Left ventricle myocardium superior (tissue), 1 donor: ENCODE measurements at places on chromosomes 1 and 21.

- DNase-seq = no peak
Measured at GRCh38 chr1:65214340-65215027, 66.5 kb downstream of the AK4 start.

DNA sequence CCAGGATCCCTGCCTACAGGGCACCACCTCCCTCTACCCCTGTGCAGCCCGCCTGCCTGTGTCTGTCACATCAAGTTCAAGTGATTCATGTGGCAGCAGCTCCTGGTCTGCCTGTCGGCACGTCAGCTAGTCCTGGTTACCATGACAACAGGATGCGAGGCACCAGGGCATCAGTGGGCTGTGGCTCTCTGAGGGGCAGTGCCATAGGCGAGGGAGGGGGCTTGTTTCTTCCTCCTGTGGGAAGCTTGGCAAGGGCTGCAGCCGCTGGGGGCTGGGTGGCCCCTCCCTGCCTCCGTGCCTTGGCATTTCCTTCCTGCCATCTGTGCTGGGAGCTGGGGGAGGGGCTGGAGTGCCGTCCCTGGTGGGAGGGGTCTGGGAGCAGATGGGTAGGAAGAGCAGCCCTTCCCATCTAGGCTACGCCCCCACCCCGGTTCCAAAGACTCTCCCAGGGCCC lies 43.1 kb downstream of the FOXO6 start:
- no peak for DNase-seq

DNA sequence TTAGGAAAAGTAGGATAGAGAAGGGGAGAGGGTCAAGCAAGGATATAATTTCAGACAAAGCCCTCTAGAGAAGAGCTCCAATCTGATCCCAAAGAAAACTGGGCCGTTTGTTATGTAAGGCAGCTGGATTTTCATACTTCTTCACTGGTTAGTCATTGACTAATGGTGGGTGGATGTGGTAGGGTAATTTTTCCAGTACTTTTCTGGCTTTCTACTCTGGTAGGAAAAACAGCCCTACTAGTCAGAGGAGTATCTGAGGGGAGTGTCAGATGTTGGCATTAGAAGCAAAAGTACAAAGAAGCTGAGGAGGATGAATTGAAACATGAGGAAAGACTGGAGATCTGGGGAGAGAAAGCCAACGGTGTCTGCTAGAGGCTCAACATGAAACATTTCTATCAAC lies 145.3 kb downstream of the TNFSF18 start:
- DNase-seq = no peak

DNA sequence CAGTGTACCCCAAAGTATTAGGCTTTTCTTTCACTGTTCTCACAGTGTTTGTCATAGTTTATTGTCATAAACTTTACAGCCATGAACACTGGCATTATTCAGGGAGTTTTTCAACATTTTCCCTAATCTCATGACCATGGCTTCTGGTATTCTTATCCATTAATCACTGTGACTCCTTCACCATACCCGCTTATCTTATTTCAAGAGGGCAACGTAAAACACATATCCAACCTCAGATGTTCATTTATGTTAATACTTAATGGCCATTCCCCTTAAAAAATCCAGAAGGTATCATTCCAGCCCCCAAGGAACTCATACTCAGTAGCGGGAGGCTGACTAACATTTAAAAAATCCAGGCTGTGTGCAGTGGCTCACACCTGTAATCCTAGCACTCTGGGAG lies 78.5 kb upstream of the RGS4 start:
- DNase-seq = no peak

DNA sequence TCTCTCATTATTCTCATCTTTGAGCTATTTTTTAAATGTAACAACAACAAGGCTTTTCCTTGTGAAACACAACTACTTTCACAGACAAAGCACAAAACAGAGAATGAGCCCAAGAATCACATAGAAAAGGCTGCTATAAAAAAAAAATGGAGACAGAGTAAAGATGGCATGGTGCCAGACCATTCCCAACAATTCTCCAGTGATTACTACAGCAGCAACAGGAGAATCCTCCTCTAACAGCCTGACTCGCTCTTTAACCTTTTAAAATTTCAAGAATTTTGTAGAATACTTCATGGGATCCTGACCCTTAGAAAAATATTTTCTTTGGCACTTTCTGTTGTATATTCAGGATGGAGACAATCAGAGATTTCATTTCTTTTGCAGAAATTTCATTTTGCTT lies 3.8 kb upstream of the BCAS2 start:
- DNase-seq = no peak

GRCh38 chr1:209732725-209733124 lies 23.1 kb upstream of the TRAF3IP3 start:
- no peak for DNase-seq
